ENCODE measurements at places on chromosomes 7 and 10. TPM values are rescaled to one million over a fixed set of nuclear protein-coding genes. Genes with fewer than 3 reads are reported as not detected.

The ANKRD61 gene
- total RNA-seq, result not detected

The AKR1C3 gene
- 1.4 TPM for total RNA-seq

The TMEM60 gene
- 13.9 TPM for total RNA-seq

The TRRAP gene
- 12.2 TPM for total RNA-seq

The TEX47 gene
- total RNA-seq, result not detected

The NRP1 gene
- 4.0 TPM for total RNA-seq

The SFXN4 gene
- total RNA-seq, result 33.3 TPM

The TNS3 gene
- total RNA-seq, result 37.3 TPM

The VPS50 gene
- total RNA-seq, result 10.6 TPM

The ENKUR gene
- not detected for total RNA-seq

The GPR146 gene
- total RNA-seq, result not detected

The CYP26C1 gene
- not detected for total RNA-seq

The SFRP4 gene
- not detected for total RNA-seq

The SLF2 gene
- total RNA-seq, result 37.0 TPM

The NEUROG3 gene
- total RNA-seq, result not detected

The OPN1SW gene
- total RNA-seq, result not detected

The PRTFDC1 gene
- total RNA-seq, result 46.6 TPM

The FAM237B gene
- not detected for total RNA-seq

The HTR5A gene
- not detected for total RNA-seq

The NRAP gene
- not detected for total RNA-seq

The NEUROD6 gene
- not detected for total RNA-seq

The HOXA10 gene
- 23.0 TPM for total RNA-seq

The NEURL1 gene
- 0.95 TPM for total RNA-seq

The TMEM176A gene
- total RNA-seq, result not detected

The FAM241B gene
- 27.8 TPM for total RNA-seq

The TCTN3 gene
- 46.0 TPM for total RNA-seq

The NKX1-2 gene
- 0.06 TPM for total RNA-seq

The PTF1A gene
- total RNA-seq, result not detected

Measured in G401 (cell line).